H4 (cell line): ENCODE measurements at places on chromosomes 16 and 17. TPM values are rescaled to one million over a fixed set of nuclear protein-coding genes. Genes with fewer than 3 reads are reported as not detected.

DNA sequence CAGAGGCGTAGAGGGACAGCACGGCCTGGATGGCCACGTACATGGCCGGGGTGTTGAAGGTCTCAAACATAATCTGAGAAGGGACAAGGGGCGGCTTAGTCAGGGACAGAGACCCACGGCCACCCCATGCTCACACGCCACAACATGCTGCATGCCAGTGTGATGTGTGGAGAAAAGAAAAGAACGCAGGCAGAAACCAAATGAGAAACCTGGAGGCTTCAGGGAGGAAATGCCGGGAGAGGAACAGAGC is 1.1 kb downstream of the ACTG1 start:
- DNase-seq, result no peak

DNA sequence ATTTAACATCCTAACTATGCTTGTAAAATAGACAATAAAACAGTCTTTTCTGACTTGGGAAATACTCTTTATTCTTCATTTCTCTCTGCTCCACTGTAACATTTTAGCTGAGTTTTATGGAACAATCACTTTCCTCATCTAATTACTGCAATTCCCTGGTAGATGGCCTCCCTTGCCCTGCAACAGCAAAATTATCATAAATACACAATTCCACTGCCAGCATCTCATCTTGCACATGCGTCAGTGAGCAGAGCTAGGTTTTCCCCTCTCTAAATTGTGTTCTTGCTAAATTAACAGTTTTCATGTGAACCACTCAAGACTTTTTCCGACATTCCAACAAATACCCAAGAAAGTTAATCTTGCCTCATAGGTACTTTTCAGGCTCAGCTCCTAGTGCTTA is 920.9 kb upstream of the GOT2 start:
- DNase-seq, result no peak

DNA sequence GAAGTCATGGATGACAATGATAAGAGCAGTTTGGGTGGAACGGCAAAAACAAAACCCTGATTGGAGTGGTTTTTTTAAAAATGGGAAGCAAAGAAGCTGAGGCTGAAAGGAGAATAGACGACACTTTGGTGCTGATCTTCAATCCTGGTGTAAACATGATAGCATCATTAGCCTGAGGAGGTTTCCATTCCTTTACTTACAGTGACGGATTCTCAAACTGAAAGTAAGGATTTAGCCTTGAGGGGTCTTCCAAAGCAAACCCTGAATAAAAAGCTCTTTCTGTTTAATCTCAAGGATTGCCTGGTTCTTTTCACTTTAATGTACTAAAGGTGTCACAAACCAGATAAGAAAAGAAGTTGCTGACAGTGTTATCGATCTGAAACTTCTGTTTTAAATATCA is 69.3 kb downstream of the KCNJ2 start:
- DNase-seq, result no peak

DNA sequence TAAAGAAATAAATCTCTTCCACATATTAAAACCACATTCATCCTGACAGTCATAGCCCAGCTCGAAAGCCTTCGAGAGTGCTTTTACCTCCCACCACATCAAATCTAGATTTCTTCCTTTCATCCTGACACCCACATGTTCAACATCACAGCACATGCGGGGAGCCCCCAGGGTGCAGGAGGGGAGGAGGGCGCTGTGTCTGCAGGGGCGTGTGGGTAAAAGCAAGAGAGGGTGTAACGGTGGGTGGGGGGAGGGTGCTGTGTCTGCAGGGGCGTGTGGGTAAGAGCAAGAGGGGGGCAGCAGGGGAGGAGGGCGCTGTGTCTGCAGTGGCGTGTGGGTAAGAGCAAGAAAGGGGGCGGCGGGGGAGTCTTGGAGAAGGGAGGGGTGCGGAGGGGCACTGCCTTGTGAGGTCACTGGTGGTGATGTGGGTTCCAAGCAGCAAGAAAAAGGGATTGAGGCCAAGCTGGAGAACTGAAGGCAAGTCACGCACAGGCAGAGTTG is 34.7 kb downstream of the ADCY9 start:
- DNase-seq, result no peak

- DNase-seq, result peak; percentile 75
Observed at GRCh38 chr16:64627781-64628180, 494.1 kb downstream of the CDH11 start.

GRCh38 chr16:20910781-20911321 is 10.3 kb downstream of the LYRM1 start:
- peak; percentile 79 for DNase-seq

DNA sequence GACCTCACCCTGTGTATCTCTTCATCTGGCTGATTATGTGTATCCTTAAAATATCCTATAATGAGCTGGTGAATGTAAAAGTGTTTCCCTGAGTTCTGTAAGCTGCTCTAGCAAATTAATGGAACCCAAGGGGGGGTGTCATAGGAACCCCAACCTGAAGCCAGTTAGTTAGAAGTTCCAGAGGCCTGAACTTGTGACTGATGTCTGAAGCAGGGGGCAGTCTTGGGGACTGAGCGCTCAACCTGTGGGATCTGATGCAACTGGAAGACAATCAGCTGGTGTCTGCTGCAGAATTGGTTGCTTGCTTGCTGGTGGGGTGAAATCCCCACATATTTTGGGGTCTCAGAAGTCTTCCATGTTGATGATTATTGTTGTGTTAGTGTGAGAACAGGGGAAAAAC is 75.7 kb upstream of the NKD1 start:
- no peak for DNase-seq

- DNase-seq, result no peak
Observed at GRCh38 chr16:83994703-83995102, 26.7 kb downstream of the NECAB2 start.

GRCh38 chr17:19986941-19987861 is 9.6 kb upstream of the AKAP10 start:
- DNase-seq, result no peak

GRCh38 chr16:11783319-11784037 is 13.6 kb downstream of the ZC3H7A start:
- peak; percentile 21 for DNase-seq

DNA sequence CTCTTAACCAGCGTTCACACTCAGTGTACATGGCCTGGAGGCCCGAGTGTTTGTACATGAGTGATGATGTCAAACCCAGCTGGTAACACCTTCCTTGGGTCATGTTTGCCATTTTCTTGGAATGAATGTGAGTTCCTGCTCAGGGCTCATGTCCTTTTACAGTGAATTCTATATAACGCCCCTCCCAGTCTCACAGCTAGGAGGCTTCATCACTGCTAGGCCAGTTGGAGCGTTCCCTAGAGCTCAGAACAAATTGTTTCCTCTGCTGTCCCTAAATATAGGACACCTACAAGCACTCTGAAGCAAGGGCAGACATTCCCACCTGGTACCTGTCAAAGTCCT is 5.5 kb downstream of the TIMM22 start:
- no peak for DNase-seq

- DNase-seq, result no peak
Observed at GRCh38 chr17:81254955-81255717, 16.0 kb downstream of the NDUFAF8 start.

GRCh38 chr17:29449865-29450671 is 59.9 kb downstream of the TAOK1 start:
- DNase-seq, result no peak

DNA sequence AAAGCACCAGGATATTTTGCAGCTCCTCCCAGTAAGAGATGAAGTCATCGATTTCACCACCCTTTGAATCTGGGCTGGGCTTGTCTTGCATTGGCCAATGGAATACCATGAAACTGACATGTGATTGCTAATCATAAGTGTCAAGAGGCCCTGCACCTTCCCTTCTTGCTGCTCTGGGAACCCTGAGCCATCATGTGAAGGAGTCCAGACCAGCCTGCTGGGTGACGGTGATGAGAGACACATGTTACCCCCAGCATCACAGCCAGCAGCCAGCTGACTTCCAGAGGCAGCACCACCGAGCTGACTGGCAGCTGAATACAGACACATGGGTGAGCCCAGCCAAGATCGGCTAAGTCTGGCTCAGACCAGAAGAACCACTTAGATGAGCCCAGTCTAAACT is 43.6 kb upstream of the CACNG4 start:
- DNase-seq, result no peak

GRCh38 chr16:86975445-86975844 is 341.7 kb downstream of the C16orf95 start:
- DNase-seq, result peak; percentile 96

DNA sequence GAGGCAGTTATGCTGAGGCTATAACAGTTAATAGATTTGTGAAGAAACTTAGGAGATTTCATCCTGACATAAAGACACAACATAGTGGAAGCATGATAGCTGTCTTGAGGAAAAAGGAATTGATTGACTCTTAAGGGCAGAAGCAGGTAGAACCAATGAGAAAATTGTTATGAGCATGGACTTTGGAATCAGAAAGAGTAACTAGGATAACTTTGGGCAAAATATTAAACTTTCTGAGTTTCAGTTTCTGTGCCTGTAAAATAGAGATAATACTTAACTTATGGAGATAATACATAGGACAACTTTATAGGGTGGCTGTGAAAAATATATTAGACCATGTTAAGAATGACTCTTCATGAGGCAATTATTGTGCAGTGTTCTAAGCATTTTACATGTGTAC is 696.5 kb downstream of the CDH11 start:
- DNase-seq, result no peak

GRCh38 chr16:53792161-53792951 is 88.4 kb downstream of the FTO start:
- no peak for DNase-seq

DNA sequence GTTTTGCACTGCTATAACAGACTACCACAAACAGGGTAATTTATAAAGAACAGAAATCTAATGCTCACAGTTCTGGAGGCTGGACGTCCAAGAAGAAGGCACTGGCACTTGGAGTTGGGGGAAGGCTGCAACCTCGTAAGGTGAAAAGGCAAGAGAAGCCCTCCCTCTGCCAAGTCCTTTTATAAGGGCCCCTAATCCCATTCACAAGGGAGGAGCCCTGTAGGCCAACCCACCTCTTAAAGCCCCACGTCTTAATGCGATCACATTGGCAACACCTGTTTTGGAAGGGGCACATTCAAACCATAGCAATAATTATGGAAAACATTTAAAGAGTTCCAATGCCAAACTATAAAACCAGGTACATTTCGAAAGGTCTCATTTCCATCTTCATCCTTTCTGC is 5.2 kb downstream of the PKD1L3 start:
- DNase-seq, result no peak

DNA sequence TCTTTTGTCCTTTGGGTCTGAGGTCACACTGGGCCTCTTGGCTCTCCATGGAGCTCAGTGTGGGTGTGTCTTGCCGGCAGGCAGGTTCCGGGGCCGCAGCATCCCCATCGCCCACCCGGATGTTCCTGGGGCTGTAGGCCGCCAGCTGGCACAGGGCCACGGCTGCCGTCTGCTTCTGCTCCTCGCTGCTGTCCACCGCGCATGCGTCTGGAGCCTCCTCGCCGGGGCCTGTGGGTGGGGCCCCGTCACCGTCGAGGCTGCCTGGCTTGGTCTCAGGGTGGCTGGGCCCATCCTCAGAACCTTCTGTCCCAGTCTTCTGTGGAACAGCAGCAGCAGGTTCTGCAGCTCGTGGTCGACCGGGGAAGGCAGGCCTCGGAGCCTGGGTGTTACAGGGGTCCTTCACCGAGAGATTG is 9.6 kb downstream of the ZNF750 start:
- no peak for DNase-seq

DNA sequence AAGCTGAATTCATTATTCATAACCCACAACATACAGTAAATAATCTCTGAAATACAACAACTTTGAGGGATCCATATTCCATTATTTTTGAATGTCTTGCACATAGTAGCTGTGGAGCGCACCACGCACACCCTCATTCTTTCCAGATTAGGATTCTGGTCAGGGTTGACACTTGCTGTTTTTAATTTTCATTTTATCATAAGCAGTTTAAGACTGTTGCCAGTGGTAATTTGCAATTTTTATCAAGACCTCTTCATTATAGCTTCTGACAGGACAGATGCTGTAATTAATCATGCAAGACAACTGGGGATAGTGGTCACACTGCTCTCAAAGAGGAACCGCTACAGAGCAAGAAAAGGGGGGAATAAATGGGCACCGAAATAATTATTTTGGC is 109.7 kb downstream of the TOX3 start:
- no peak for DNase-seq

GRCh38 chr17:19760746-19761145 is 12.6 kb upstream of the ALDH3A1 start:
- no peak for DNase-seq

GRCh38 chr16:88839745-88840599 is 16.8 kb downstream of the GALNS start:
- DNase-seq, result no peak

DNA sequence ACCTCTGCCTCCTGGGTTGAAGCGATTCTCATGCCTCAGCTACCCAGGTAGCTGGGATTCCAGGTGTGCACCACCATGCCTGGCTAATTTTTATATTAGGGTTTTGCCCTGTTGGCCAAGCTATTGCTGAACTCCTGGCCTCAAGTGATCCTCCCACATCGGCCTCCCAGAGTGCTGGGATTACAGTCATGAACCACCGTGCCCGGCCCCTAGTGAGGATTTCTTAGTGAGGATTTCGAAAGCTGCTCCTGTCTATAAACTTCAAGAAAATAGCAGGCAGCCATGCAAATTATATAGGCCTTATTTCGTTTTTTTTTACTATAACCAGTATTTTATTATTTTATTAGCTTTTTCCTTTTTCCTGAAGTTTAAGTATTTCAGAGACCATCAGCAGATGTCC is 41.6 kb downstream of the EPN2 start:
- DNase-seq, result no peak

- no peak for DNase-seq
Observed at GRCh38 chr17:9513266-9513665, 62.4 kb downstream of the STX8 start.

DNA sequence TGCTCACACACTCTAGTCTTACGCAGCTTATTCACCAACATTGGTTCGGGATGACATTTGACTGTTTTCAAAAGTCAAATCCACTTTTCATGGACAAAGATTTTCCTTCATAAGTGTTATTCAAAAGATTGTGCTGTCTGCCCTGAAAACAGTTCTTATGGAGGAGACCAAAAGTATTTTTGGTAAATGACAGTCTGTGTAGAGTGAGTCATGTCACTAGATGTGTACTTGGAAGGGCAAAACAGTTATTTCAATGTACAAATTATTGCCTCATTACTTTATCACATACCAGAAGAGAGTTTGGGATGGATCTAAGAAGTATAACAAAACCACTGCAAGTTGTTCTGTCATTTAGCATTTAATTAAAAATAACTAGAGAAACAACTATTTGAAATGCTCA is 265.6 kb downstream of the CDH13 start:
- no peak for DNase-seq

- no peak for DNase-seq
Observed at GRCh38 chr16:1374418-1375297, 22.9 kb downstream of the GNPTG start.

GRCh38 chr17:60398227-60398959 is 6.5 kb upstream of the USP32 start:
- no peak for DNase-seq

Gene SBK1
- total RNA-seq, result 0.08 TPM in 1 of 2 replicates, not detected in the other

Gene RNU2-1
- total RNA-seq, result not detected in 2 replicates

Gene CENPN
- 147 and 234 TPM in 2 replicates for total RNA-seq

Gene DOC2B
- not detected in 2 replicates for total RNA-seq

Gene HMOX2
- total RNA-seq, result 46.3 and 48.4 TPM in 2 replicates

Gene WNK4
- total RNA-seq, result not detected in 2 replicates

Gene KRTAP4-3
- not detected in 2 replicates for total RNA-seq

Gene HSD17B1
- total RNA-seq, result 0.47 and 0.48 TPM in 2 replicates
